Umbilical cord (tissue), 2 donors: ENCODE measurements at places on chromosomes 4 and X. TPM values are rescaled to one million over a fixed set of nuclear protein-coding genes. Genes with fewer than 3 reads are reported as not detected.

DNA sequence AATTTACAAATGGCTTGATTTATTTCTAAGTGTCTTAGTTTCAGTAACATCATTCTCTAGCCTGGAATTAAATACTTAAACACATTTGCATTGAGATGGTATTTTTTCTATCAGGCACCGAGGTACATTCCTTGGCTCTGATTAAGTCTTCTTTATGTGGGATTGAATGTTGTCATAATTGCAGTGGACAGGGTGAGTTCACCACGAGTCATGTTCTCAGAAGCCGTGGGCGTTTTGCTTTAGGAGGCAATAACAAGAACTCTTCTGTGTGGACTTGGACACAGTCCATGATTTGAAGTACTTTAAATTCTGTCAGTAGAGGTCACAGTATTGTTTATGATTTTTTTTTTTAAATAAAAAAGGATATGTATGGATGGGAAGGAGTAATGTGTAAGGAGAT is 57.1 kb upstream of the EFHC2 start:
- peak; percentile 7 for DNase-seq

DNA sequence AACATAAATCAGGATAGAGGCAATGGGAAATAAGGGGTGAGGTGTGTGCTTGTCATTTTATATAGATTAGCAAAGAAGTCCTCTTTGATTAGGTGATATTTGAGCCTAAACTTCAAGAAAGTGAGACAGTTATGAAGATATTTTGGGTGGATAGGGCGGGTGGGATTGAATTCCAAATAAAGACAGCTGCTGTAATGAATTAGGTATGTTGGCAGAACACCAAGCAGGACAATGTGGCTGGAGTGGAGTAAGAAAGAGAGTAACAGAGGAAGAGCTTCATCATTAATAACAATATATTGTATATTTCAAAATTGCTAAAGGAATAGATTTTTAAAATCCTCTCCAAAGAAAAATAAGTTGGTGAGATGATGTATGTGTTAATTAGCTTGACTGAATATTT is 91.0 kb upstream of the CENPE start:
- no peak for DNase-seq

DNA sequence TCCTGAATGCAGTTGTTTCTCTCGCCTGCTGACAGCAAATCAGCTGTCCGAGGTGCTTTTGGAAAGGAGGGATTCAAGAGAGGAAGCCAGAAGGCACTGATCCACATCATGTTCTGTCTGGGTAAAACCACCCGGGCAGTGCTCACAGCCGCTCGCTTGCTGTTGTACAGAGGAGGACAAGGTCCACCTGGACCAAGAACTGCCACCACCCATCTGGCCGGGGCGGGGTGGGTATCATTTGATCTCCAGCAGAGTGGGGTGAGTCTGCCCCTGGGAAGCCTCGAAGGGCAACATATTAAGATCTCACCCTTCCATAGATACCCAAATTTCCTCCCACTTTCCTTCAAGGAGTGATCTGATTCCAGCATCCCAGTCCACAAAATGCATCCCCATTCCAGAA is 113.1 kb downstream of the DCTD start:
- DNase-seq = no peak

GRCh38 chr4:146927695-146928094 is 18.0 kb downstream of the TTC29 start:
- DNase-seq = peak; percentile 5

GRCh38 chr4:10158333-10158942 is 41.8 kb upstream of the WDR1 start:
- DNase-seq = no peak

DNA sequence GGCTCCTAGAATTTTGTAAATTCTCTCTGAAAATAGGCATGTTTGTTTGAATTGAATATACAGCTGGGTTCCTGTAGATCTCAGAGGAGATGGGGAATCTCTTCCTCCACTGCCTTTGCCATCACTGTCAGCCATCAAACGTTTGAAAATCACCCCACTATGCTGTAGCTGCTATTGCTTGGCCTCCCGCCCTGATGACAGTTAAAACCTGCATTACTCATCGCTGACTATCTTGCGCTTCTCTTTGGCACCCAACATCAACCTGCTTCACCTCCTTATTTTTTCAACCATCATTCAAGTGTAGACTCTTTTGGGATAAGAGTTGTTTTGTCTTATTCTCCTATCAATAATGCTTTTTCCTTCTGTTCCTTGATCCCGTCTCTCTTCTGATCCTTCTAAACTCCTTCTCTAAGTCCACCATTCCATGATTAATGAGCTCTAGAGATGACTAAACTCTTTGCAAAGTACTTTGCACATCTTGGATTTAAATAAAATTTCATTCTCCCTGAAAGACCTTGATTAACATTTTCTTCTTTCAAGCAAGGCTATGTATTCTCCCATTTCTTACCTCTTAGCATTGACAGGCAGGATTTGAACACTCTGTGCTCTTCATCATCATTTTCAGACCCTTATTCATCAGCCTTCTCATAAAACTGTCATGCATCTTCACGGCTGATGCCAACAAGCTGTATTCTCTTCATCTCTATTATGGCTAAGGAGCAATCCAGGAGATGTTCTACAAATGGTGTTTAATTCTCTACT is 133.0 kb downstream of the SNCA start:
- no peak for DNase-seq

DNA sequence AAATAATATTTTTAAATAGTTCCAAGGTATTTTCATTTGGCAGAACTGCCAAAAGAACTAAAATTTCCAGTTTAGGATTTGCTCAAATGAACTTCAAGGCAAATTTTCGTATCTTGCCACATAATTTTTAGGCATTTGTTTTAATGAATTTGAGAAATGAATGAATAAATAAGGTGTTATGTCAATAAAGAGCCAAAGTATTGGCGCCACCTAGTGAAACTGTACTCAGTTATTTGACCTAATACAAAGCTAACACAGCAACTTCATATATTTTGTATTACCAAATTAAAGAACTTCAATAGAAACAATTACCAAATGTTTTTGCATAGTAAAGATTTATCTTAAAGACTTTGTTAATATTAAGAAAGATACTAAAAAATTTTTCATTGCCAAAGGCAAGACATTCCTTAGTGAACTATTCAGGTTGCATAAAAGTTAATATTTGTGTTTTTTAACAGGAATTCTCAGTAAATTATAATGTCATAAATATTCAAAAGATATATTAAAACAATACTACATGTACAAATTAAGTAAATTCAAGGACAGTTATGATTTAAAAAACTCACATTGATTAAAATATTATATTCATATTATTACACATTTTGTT is 50.3 kb downstream of the STPG2 start:
- peak; percentile 6 for DNase-seq

DNA sequence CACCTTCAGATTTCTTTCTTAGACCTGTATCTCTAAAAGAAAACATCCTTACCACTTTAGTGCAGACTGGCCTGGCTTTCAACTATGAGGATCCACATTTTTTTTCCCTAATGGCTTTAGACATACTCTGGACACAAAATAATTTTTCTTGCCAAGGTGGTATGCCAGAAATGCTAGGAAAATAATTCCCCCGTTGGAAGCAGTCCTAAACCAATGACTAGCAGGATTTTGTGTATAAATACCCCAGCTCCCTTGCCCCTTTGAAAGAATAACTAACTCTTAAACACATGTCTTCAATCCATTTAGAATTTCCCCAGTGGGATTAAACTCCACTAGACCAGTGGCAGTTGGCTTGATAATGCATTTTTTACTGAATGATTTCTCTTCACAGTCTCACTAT is 500.5 kb upstream of the FTHL17 start:
- DNase-seq = no peak

- DNase-seq = peak; percentile 40
These were observed 100.2 kb downstream of the FIP1L1 start for GRCh38 chr4:53477636-53478035.

GRCh38 chrX:72271091-72271788 is 5.8 kb downstream of the RPS4X start:
- DNase-seq = no peak

GRCh38 chrX:133818019-133818418 is 167.4 kb downstream of the GPC3 start:
- no peak for DNase-seq

DNA sequence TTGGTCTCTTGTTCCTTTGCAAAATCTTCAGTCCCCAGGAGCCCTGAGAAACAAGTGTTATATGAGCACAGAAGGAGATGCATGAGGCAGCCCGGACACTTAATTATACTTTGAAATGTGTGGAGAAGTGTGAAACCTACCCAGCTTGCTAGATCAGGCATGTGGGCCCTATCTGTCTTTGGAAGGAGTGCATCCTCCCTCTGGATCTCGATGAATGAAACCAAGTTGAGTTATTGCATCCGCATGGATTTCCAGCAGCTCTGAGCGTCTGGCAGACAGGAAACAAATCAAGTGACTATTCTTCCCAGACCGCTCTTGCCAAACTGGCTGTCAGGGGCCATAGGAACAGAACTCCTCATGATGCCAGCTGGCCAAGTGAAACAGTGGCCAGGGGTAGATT is 19.6 kb upstream of the SOWAHD start:
- no peak for DNase-seq

DNA sequence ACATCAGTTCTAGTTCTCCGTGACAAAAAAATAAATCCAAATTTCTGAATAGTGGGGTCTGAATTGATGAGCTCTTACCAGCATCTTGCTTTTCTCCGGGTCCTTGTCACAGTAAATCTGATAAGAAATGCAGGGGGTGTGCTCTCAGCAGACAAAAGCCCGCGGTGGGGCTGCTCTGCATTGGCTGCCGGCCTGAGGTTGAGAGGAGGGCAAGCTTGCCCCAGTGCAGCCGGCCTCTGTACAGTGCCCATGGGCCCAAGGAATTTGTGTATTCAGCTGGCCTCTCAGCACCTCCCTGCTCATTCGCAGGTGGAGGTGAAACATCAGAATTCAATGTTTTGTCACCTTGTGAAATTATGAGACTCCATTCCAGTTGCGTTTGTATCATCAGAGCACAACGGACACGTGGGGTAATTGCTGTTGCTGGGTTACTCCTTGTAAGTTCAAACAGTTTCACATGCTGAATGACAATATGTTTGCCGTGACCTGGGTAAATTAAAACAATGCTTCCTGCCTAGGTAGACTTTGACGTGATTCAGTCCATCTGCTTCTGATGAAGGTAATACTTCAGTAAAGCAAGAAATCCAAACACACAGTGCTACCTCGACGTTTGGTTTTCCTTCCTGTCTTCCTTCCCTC is 596.4 kb downstream of the MID1IP1 start:
- DNase-seq = no peak

DNA sequence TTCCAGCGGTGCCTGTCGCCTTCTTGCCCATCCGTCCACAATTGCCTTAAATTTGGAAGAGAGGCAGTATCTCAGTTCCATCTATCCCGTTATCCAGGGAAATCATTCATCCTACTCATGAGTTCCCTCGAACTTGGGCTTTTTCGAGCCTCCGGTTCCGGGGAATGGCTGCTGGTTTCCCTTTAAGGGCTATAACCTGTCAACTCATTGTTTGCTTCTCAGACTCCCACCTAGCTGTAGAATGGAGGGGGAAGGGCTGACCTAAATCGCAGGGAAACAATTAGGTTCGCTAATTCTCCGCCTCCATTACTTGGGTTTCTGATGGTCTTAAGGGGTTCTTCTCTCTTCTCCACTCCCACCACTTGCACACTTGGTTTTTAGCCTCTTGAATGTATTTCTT is 1.2 kb downstream of the UCHL1 start:
- no peak for DNase-seq

DNA sequence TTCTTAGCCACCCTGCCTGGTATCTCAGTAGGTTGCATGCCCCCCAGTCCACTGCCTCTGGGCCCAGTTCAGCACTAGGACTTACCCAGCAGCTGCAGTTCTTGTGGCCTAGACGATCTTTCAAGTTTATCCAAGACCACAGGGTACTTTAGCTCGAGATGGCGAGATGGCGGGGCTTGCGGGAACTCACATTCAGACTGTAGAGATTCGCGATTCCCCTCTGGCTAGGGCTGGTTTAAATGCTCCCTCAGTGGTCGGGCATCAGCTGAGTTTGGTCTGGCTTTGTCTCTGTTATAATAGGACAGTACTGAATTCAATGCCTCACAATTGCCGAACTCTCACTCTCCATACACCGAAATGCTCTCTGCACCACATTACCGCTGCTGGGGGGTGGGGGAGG is 18.4 kb upstream of the RFC1 start:
- no peak for DNase-seq

GRCh38 chr4:124415146-124415545 is 297.4 kb downstream of the ANKRD50 start:
- peak; percentile 70 for DNase-seq

DNA sequence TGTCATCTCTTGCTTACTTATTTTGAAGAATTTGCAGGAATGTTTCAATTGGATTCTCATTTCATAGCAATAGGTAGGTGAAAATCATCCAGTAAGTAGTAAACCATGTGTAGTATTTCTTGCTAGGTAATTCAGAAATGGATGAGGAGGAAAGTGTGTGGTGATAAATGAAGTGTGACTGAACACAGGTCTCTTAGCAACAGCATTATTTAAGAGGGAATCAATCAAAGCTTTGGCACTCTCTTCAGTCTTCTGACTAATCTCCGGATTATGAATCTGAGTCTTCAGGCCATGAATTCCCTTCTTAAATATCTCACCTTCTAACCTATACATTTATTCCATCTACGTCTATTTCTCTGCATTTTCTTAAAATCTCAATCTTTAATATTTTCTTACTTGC is 55.8 kb upstream of the ARHGAP24 start:
- no peak for DNase-seq

DNA sequence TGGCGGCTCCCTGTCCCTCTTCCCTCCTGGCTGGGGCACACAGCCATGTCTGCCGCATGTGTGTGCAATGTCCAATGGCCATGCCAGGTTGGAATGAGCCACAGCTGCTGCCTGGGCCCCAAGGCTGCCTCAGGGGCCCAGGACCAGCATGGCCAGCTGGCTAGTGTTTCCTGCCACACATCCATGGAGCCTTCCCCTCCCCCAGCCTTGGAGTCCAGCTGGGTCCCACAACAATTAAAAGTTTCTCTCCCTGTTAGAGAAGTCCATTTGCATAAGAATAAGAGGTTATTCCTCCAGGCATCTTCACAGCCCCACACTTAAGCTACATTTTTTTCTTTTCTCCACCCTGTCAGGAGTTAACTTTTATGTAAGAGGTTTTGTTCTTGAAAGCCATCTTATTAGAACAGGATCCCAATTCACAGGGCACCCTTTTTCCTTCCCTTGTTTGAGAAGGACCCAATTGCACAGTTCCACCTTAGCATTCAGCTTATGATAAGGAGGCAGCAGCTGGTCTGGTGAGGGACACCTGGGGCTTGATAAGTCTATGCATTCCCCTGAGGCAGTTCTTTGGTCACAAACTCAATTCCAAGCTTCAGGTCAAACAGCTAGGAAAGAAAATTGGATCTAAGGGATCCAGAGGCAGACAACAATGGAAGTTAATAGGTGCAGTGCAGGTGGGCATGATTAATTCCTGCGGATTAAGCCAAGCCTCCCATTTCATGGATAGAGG is 963.3 kb upstream of the GRIA3 start:
- no peak for DNase-seq

- DNase-seq = no peak
These were observed 555 bp upstream of the SPP1 start for GRCh38 chr4:87974856-87975462.

GRCh38 chrX:131633285-131633917 is 89.5 kb downstream of the OR13H1 start:
- DNase-seq = peak; percentile 29

NRK gene
- total RNA-seq = 2.4 TPM

BTC gene
- 0.96 TPM for total RNA-seq

BMX gene
- 8.7 TPM for total RNA-seq

SPANXD gene
- total RNA-seq = not detected

SPANXC gene
- not detected for total RNA-seq

GASK1B gene
- total RNA-seq = 150 TPM

STPG2 gene
- 3.4 TPM for total RNA-seq

SLC30A9 gene
- 54.4 TPM for total RNA-seq

RAI2 gene
- 4.1 TPM for total RNA-seq

RIPPLY1 gene
- total RNA-seq = not detected

WNK3 gene
- 4.8 TPM for total RNA-seq

TCEAL5 gene
- not detected for total RNA-seq
